ENCODE measurements at places on chromosomes 7 and 10. TPM values are rescaled to one million over a fixed set of nuclear protein-coding genes. Genes with fewer than 3 reads are reported as not detected.

Gene PTPRZ1
- not detected for total RNA-seq

Gene SFTPA2
- total RNA-seq = not detected

Gene PKD2L1
- 0.06 TPM for total RNA-seq

Gene ZNF804B
- not detected for total RNA-seq

Gene ZNF33B
- 8.9 TPM for total RNA-seq

Gene AIFM2
- 36.2 TPM for total RNA-seq

Gene CYP3A7
- total RNA-seq = not detected

Gene FAM20C
- 38.0 TPM for total RNA-seq

Gene TRPV6
- not detected for total RNA-seq

Gene CALHM3
- total RNA-seq = 0.31 TPM

Gene CYP26C1
- total RNA-seq = not detected

Gene OR2A2
- total RNA-seq = not detected

Gene CFAP43
- total RNA-seq = 0.19 TPM

Gene CHST15
- total RNA-seq = 9.4 TPM

Gene PHYHIPL
- 0.16 TPM for total RNA-seq

Gene PTPN20
- 4.5 TPM for total RNA-seq

Gene RTKN2
- 1.2 TPM for total RNA-seq

Gene FAM131B
- total RNA-seq = 0.43 TPM

Gene MMD2
- total RNA-seq = not detected

Gene VSTM4
- 0.39 TPM for total RNA-seq

Gene CPEB3
- total RNA-seq = 0.52 TPM

Gene HNRNPA2B1
- total RNA-seq = 1,204 TPM

Gene CDK1
- total RNA-seq = 91.7 TPM

Gene DYNC1I1
- total RNA-seq = not detected

Gene GNG11
- 39.8 TPM for total RNA-seq

Gene ZWINT
- 86.3 TPM for total RNA-seq

Gene OR6V1
- not detected for total RNA-seq

Gene GTF2IRD1
- 20.0 TPM for total RNA-seq

Gene MMRN2
- 0.95 TPM for total RNA-seq

Gene KAZALD1
- total RNA-seq = 2.3 TPM

Gene STRIP2
- total RNA-seq = 8.0 TPM

Gene FAM25G
- total RNA-seq = not detected

Gene MKI67
- 70.7 TPM for total RNA-seq
